Activated CD4-positive, CD25-positive, alpha-beta regulatory T cell (primary cell): ENCODE measurements at places on chromosomes 6 and 20.

GRCh38 chr6:75220357-75220756, 14.5 kb upstream of the COL12A1 start:
- DNase-seq = no peak

DNA sequence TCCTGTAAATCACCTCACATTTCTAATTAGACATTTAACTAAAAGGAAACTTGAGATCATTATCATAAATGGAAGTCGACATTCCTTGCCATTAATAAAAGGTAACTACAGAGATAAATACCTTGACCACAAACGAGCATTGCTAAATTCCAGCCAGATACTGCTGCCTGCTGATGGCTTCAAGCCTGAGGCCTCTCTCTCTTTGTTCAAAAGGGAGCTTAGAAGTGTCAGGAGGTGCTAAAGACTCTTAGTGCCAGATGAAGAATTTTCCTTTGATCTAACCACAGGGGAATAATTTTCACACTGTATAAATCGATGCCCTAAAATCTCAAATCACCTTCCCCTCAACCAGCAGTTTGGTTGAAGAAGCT, 248.2 kb upstream of the PMEPA1 start:
- no peak for DNase-seq

GRCh38 chr20:58666702-58667101, 15.6 kb downstream of the STX16 start:
- no peak for DNase-seq

DNA sequence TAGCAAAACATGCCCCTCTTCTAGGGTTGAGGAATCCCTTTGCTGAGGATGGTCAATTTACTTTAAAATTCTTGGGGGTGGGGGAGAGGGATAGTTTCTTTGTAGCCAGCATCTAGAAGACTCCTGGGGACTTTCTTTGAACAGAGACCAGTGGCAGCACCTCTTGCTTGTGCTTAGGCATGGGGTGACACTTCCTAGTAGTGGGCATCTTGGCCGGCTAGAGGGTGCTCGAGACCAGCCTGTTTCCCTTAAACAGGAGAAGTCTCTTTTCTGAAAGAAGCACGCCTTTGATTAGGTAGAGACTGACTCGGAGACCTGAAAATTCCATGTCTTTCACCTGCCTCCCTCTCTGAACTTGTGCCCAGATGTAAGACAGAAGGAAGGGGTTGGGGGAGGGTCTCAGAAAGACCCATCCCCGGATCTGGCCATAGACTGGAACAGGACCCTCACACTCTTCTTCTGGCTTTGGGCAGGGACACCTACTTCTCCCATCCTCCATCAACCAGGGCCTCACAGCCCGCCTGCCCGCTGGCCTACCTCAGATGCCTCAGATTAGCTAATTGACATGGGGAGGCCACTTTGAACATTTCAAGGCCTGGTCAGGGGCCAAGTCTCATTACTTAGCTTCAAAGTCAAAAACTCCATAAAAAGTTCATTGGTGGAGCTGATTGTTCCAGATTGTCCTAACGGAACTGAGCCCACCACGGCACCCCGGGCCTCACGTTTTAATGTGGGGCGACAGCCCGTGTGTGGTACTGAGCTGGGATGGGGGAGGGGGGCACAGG, 172.2 kb downstream of the CDC5L start:
- no peak for DNase-seq

DNA sequence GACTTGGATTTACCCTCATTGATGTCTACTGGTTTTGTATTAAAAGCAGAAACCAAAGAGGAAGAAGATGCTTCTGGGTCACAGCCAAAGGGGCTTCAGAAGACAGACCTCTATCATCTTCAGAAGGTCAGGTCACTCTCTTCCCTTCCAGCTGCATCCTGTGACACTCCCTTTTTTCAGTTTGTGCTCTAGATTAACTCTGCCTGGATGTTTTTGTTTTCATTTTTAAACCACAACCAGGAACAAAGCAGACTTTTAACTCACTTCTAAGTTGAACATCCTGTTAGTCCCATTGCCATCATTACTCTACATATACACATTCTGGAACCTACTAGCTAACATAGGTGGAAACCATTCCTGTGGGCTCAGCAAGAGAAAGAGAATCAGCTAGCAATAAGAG, 45.2 kb downstream of the AKIRIN2 start:
- no peak for DNase-seq

- DNase-seq = no peak
Measured at GRCh38 chr20:17771206-17772004, 71.6 kb downstream of the BANF2 start.

- DNase-seq = no peak
Measured at GRCh38 chr20:10498200-10498599, 63.1 kb downstream of the SLX4IP start.

GRCh38 chr20:3250091-3250504, 11.1 kb upstream of the SLC4A11 start:
- DNase-seq = no peak

DNA sequence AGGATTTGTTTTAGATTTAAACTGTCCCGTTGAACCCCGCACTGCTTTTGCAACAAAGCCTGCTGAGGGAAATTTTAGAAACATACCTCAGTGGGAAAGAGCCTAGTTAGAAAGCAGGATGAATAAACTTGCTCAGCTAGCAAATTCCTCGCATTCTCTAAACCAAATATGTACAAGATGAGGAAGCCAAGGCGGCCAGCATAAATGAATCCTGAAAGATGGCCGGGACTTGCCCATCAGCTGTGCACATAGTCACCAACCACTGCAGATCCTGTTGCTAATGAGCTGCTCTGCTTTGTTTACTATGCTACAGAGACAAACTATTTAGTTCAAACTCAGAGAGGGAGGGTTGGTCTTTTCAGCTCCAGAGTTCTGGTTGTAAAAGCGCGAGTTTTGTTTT, 49.0 kb downstream of the TMEM170B start:
- no peak for DNase-seq

GRCh38 chr6:116365743-116366142, 5.0 kb upstream of the DSE start:
- no peak for DNase-seq

DNA sequence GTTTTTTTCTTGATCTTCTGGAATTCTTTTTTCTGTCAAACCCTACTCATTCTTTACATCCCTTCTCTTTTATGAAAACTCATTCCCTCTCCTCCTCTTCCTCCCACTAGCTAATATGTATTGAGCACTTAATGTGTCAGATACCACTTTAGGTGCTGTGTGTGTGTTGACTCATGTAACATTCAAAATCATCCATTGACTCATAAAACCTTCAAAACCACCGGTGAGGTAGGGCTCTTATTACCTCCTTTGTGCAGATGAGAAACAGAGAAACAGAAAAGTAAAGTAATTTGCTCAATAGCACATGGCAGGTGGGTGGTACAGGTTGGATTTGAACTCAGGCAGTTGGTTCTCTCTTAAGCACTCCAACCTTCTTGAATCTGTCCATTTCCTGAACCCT, 136.3 kb upstream of the NEDD9 start:
- no peak for DNase-seq

GRCh38 chr6:157679605-157680580, 143.2 kb upstream of the SNX9 start:
- DNase-seq = no peak

DNA sequence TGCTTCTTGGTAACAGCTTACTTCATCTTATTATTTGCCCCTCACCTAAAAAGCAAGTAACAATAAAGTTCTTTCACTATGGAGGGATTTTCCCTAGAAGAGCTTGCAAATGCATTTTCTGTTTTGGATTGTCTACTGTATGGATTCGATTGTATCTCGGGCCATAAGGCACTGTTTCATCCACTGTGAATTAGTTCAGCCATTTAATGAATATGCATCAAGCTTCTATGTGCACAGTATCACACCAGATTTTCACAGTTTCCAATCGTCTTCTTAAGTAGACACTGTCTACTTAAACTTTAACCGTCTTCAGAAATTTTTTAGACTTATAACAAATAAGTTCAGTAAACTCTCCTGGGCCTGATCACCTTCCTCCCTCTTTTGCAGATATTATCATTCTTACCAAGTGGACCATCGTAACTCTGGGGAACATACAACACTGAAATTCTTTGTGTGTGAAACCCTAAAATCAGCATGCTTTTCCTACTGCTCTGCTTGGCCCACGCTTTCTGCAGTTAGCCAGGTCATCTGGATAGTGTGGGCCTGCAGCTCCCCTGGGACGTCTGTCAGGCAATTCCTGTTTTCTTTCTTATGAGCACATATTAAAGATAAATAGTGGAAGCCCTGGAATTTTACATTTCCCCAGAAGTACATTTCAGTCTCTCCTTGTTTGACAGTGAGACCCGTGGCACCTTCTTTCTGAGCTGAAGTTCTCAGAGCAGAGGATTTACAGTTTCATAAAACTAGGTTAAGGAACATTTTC, 136.5 kb upstream of the PDE10A start:
- DNase-seq = no peak

GRCh38 chr6:41755895-41756294, 8.7 kb upstream of the PGC start:
- DNase-seq = no peak

GRCh38 chr6:42295677-42296076, 78.0 kb upstream of the MRPS10 start:
- no peak for DNase-seq

DNA sequence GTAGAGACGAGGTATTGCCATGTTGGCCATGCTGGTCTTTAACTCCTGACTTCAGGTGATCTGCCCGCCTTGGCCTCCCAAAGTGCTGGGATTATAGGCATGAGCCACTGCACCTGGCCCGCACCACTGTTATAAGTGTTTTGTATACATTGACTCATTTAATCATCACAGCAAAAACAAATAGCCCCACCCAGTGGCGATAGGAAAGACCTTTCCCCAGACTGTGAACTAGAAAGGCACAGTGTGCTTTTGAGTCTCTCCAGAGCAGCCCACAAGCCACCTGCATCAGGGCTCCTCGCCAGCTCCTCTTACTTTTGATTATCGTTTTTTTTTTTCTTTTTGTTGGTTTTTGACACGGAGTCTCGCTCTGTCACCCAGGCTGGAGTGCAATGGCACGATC, 27.9 kb upstream of the ZFP64 start:
- DNase-seq = no peak

DNA sequence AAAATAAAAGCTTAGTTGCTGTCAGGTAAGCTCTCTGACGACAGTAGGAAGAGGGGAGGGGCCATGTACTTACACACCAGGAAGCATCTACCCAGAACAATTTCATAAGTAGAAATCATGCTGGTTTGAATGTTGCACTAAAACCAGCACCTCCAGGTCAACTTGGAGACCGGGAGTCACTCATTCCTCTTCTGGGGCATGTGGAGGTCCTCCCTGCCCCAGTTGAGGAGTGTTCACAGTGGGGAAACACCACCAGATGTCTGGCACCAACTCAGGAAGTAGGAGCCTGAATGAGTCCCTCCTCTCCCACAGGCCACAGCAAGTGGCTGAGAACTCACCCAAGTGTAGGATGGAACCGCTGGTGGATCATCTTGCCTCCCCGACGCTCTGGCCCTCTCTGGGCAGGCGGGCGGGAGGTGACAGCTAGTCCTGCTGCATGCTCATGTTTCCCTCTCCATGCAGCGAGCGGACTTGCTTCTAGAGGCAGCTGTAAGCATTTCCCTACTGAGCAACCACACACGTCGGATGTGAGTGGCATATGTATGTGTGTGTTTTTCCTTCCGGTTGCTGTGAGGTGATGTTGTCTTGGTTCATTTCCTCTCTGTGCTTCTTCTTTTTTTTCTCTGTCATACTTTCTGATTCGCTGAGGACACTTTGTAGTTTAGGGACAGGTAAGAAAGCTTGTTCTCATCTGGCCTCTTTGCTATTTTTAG, 149.5 kb upstream of the NEDD9 start:
- no peak for DNase-seq

- DNase-seq = no peak
Measured at GRCh38 chr6:111480988-111481822, 1.8 kb downstream of the REV3L start.

- DNase-seq = no peak
Measured at GRCh38 chr6:142530566-142530965, 228.8 kb downstream of the ADGRG6 start.

GRCh38 chr6:16150098-16150497, 21.2 kb downstream of the MYLIP start:
- no peak for DNase-seq

DNA sequence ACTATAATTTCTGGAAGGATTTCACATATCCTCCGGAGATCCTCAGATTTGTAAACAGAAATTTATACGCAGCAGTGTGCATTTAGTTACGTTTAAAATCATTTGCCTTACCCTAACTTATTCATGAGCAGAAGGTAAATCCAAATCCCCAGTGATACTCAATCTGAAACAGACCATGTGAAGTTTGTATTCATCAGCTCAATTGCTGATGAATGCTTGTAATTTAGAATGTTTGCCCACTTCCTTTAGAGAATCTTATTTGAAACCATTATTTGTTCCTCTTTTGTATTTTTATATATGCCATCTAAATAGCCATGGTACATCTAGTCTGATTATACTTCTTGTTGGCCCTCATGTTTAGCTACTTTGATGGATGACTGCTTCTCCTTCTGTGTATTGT, 15.4 kb downstream of the TAAR1 start:
- no peak for DNase-seq

- no peak for DNase-seq
Measured at GRCh38 chr6:38091613-38092012, 272.1 kb downstream of the ZFAND3 start.

- no peak for DNase-seq
Measured at GRCh38 chr6:37520926-37521325, 21.2 kb upstream of the CCDC167 start.

DNA sequence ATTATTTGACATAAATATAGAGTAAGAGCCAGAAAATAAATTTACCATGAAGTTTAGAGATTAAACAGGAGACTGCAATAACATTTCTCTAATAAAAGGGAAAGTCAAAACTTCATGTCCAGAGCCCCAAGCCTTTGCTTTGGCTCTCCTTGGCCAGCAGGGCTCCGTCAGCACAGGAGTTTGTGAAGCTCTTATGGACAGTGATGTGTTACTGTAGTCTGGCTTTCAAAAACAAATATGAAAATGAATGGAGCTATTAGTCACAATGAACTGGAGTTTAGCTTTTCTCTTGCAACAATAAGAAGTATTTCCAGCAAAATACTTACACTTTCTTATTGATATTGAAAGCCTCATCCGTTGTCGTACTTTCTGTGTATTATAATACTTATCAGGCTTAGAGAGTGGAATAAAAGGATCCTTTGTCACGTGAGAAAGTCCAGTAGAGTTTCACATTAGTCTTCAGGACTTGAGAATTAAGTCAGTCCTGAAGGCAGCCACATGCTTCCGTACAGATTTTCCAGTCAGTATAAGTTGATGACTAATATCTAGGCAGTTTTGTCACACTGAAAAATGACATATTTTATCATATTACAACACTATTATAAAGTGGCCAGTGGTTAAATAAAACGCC, 117.0 kb upstream of the PRL start:
- DNase-seq = no peak

DNA sequence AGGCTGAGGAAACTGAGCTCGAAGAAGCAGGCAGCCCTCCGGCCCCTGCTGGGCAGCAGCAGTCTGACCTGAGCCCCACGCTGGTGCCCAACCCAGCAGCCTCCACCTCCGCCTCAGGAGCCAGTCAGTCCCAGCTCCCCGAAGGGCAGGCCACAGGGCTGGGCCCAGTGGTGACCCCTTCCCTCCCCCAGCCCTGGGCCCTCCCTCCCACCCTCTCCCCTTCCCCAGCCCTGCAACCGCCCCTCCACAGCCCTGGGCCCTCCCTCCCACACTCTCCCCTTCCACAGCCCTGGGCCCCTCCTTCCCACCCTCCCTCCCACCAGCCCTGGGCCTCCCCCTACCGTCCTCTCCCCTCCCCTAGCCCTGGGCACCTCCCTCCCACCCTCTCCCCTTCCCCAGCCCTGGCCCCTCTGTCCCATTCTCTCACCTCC, 115.0 kb downstream of the TAF4 start:
- no peak for DNase-seq
